ENCODE measurements at places on chromosomes 3 and 15.

- DNase-seq: no peak
Observed at GRCh38 chr3:130991126-130991525, 35.5 kb downstream of the ASTE1 start.

GRCh38 chr3:73292220-73292619 lies 230.8 kb downstream of the EBLN2 start:
- DNase-seq: no peak

DNA sequence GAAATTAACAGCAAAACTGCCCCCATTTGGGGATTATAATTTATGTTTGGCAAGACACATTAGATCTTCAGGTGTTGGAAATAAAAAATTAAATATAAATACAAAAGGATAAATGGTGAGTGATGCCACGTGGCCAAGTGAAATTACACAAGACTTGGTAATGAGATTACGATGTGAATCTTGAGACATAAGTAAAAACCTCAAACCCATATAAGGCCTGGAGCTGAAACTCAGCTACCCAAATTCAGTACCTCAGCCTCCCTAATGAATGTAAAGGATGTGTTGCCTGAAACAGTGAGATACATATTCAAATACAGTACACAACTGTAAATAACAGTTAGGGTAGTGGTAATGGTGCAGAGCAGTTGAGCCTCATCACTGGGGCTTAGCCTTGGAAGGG lies 1146.6 kb downstream of the OTOL1 start:
- no peak for DNase-seq

DNA sequence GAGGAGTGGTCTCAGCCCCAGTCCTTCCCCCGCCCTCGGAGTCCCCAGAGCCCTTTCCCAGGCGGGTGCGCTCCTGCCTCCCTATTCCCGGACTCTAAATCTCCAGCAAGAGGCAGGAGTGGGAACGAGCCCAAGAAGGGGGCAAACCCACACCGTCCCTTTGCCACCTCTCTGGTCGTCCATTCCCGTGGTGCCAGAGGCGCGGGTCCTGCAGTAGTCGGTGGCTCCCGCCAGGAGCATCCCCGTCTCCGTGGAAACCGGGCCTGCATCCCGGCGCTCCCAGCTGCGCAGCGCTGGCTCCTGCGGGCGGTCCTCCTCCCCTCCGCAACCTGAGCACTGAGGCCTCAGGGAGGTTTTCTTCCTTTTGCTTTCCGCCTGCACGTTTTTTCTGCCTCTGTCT lies 44.8 kb downstream of the LHFPL4 start:
- no peak for DNase-seq

DNA sequence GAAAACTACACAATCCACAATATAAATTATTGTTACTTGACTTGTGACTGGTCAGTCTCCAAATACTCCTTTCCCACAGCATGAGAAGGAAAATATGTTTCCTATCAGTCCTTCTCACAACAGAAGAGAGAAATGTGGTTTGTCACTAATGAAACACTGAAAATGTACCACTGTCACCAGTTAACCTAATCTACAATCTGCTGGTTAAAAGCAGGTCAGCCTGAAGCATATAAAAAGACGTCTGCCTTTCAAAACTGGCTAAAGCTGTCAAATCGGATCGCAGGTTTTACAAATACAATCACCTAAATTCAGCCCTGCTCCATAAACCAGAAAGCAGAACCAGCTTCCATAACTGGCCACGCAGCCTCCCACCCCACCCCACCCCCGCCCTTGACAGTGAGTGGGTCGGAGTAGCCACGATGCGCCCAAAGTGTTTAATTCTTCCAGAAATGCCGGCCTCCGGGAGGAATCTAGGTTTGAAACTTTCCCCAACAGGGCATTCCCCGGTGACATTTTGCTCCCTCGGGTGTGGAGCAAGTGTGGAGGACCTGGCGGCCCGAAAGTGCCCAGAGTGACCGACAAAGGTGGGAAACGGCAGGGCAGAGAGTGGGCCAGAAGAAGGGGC lies 682 bp downstream of the ETFA start:
- DNase-seq: no peak
